ENCODE measurements at places on chromosomes 6 and 20. TPM values are rescaled to one million over a fixed set of nuclear protein-coding genes. Genes with fewer than 3 reads are reported as not detected.

- DNase-seq: no peak
These were observed 249.9 kb downstream of the KHDC1L start for GRCh38 chr6:72975352-72975752.

GRCh38 chr6:26651133-26651781 lies 8.3 kb downstream of the ZNF322 start:
- no peak for DNase-seq

DNA sequence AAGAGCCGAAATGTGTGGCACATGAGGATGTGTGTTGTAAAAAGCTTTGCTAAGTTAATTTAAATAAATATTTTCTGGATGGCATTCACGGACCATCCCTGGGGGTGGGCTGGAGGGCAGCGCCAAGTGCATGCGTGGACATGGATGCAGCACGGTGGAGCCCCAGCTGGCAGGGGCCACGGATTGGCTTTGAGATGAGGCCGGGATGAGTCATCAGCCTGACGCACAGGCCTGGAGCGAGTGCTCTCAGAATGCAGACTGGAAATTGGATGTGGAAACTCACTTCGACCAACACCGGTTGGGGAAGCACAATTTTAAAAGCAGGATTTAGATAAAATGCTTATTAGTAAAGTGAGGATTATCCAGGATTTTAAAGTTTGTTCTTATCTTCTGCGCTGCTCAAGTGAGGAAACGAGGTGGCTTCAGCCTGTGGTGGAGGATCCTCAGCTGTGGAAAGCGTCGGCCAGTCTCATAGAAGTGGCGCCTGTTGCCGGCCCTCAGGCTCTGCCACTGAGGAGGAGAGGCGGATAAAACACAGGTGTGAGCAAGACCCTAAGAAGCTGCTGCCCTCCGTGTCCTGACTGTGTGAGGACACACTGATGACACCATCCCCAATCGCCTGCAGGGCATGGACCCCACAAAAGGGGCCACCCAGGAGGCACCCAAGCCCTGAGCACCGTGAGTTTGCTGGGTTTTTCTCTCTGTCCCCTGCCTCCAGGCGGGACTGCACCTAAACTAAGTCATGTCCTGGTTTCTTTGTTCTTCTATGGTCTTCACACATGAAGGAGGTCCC lies 279.7 kb downstream of the CDH4 start:
- no peak for DNase-seq

- DNase-seq: no peak
These were observed 465.2 kb downstream of the TFAP2B start for GRCh38 chr6:51283723-51284355.

DNA sequence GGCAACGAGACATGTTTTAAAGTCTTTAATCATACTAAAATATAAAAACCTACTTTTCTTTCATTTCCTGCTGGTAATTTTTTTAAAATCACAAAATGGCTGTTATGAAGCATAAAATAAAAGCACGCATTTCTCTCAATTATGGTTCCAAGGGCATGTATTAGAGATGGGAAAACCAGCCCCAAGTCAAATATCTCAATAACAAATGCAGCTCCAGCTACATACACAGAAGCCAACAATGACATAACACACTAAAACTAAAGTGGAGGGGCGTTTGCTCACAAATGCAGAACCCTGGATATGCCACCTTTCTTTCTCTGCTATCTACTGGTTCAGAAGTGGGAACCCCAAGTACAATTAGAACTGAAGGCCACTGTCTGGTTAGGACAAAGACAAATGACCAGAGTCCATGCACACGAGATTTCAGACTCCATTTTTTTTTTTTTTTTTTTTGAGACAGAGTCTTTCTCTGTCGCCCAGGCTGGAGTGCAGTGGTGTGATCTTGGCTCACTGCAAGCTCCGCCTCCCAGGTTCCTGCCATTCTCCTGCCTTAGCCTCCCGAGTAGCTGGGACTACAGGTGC lies 27.8 kb downstream of the EZR start:
- no peak for DNase-seq

DNA sequence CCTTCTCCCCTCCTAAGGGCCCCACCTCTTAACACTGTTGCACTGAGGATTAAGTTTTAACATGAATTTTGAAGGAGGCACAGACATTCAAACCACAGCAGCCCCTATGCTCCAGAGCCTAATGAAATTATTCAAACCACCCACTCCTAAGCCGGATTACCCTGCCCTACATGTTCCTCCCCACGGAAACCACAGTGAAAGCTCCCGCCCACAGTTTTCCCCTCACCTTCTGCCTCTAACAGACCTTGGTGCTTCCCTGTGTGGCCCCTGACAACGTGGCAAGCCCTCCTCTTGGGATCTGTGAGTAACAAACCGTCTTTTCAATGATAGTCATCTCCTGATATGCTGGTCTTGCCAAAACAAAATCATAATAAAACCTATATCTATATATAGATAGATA lies 74.8 kb downstream of the RIN2 start:
- DNase-seq: no peak

GRCh38 chr20:57717797-57718196 lies 8.0 kb upstream of the PMEPA1 start:
- DNase-seq: peak; percentile 53

DNA sequence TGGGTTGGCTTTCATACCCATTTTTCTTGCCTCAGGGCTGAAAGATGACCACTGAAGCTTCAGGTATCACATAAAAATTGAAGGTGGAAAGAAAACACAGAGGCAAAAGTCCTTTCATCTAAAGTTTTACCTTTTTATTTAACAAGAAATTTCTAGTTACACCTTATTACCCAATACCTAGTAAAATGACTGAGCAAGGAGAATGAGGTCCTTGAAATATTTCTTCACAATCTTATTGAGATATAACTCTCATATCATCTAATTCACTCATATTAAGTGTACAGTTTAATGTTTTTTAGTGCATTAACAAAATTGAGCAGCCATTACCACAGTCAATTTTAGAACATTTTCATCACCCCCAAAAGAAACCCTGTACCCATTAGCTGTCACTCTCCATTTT lies 112.9 kb upstream of the ADTRP start:
- DNase-seq: no peak

Gene IP6K3
- not detected for total RNA-seq

Gene OOEP
- not detected for total RNA-seq

Gene SMIM8
- 8.0 TPM for total RNA-seq
